CD4-positive, alpha-beta T cell treated with Interferon alpha-2 for 1 hour (primary cell): ENCODE measurements at places on chromosomes 3 and 15.

DNA sequence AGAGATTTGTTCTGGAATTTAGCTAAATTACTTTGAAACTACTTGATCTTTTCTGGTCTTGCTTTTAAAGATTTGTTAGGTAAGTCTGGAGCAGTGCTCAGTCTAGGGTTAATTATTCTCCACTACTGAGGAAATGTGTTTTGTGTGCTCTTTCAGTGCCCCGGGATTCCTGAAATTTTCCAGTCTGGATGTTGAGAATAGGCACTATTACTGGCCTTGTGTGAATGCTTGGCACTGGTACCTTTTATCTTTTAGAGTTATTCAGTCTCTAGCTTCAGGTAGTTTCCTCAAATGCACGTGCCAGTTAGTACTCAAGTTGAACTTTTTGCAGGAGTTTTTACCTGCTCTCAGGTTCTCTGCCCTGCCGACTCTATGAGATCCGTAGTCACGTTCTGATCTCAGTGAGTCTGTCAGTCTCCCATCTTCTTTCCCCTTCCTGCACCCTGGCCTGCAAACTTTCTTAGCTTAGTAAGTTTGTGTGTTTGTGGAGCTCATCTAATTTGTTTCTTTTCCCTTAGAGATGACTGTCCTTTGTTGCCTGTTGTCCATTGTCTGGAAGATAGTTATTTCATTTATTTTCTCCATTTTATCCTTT is 39.5 kb downstream of the TCF12 start:
- no peak for DNase-seq

DNA sequence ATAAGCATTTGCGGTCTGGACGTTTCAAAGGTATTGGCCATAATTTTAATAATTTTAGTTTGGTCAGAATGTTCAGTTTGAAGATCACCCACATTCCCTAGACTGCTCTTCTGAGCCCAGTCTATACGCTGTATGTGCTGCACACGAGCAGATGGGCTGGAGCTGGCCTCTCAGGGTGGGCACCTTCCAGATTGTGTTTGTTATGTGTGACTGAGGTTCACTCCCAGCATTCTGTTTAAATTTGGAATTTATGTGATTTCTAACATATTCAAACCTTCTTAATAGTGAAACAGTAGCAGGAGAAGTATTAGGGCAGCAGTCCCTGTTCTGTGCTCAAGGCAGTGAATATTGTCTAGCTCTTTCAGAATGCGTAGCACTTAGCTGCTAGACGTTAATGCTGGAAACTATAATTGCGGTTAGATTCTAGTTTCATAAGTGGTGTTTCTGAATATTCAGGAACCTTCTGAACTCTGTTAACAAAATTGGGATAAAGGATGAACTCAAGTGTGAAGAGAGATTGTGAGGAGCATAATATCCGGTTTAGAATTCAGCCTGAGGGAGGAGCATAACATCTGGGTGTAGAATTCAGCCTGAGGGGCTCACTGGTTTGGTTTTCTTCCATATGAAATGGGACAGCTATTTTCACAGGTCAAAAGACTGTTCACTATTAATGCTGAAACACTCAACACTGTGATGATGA is 68.6 kb upstream of the RPL35A start:
- DNase-seq, result no peak

DNA sequence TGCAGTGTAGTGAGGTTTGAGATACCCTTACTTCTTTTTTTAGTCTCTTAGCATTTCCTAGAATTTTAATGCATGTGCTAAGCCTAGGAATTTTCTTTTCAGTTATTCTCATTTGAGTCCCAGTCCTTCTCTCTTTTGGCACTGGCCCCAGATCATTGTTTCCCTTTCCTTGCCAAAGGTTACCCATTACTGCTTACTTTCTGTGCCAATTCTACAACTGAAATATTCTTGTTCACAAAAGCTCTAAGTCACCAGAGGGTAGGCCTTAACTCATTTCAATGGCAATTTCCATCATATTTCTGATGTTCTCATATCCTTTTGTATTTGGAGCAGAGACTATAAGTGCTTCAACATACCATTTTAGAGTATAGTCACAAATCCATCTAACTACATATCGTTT is 199.6 kb upstream of the CBLB start:
- no peak for DNase-seq

- DNase-seq, result no peak
Measured at GRCh38 chr3:147875498-147875897, 466.3 kb downstream of the ZIC1 start.

GRCh38 chr15:71044006-71044405 is 71.3 kb upstream of the THSD4 start:
- DNase-seq, result no peak
